Diencephalon (tissue), 1 donor: ENCODE measurements at places on chromosomes 12 and 14. TPM values are rescaled to one million over a fixed set of nuclear protein-coding genes. Genes with fewer than 3 reads are reported as not detected.

TTC6 gene
- total RNA-seq, result 10.4 TPM

NPAS3 gene
- total RNA-seq, result 53.1 TPM

FOXN4 gene
- total RNA-seq, result 0.23 TPM

CLEC9A gene
- not detected for total RNA-seq

AKAP3 gene
- 3.7 TPM for total RNA-seq

AMN gene
- total RNA-seq, result 0.23 TPM

TMPRSS12 gene
- total RNA-seq, result not detected

NOXRED1 gene
- 0.69 TPM for total RNA-seq

GPR68 gene
- total RNA-seq, result 8.1 TPM

GALNT6 gene
- total RNA-seq, result 0.23 TPM

NANOG gene
- not detected for total RNA-seq

GPR132 gene
- 0.46 TPM for total RNA-seq

RPL10L gene
- not detected for total RNA-seq

GYS2 gene
- total RNA-seq, result not detected

PLEKHG3 gene
- 9.9 TPM for total RNA-seq

ANKS1B gene
- 298 TPM for total RNA-seq

SCN8A gene
- total RNA-seq, result 74.3 TPM

LBHD2 gene
- 1.2 TPM for total RNA-seq

GUCY2C gene
- not detected for total RNA-seq

SAV1 gene
- 20.8 TPM for total RNA-seq

PTPN6 gene
- 5.8 TPM for total RNA-seq

DACT1 gene
- total RNA-seq, result 37.8 TPM

GPR65 gene
- 0.23 TPM for total RNA-seq

RDH16 gene
- total RNA-seq, result 0.23 TPM

TMED8 gene
- 30.0 TPM for total RNA-seq

CLEC4D gene
- total RNA-seq, result not detected

SRRM4 gene
- 11.5 TPM for total RNA-seq

CLEC1B gene
- total RNA-seq, result not detected

KRT77 gene
- not detected for total RNA-seq

BTBD6 gene
- 43.1 TPM for total RNA-seq

PLA2G1B gene
- total RNA-seq, result not detected

ITGB7 gene
- total RNA-seq, result 0.46 TPM
